ENCODE measurements at places on chromosomes 1 and 21.
A peak's percentile ranks its signal among the peaks of the same experiment; 100 is the strongest.

GRCh38 chr1:118304722-118305359, 119.8 kb upstream of the SPAG17 start:
- no peak for DNase-seq

- no peak for DNase-seq
These were observed 33.9 kb downstream of the EIF2D start for GRCh38 chr1:206578068-206578977.

GRCh38 chr1:18662286-18662639, 31.6 kb downstream of the PAX7 start:
- DNase-seq, result no peak

DNA sequence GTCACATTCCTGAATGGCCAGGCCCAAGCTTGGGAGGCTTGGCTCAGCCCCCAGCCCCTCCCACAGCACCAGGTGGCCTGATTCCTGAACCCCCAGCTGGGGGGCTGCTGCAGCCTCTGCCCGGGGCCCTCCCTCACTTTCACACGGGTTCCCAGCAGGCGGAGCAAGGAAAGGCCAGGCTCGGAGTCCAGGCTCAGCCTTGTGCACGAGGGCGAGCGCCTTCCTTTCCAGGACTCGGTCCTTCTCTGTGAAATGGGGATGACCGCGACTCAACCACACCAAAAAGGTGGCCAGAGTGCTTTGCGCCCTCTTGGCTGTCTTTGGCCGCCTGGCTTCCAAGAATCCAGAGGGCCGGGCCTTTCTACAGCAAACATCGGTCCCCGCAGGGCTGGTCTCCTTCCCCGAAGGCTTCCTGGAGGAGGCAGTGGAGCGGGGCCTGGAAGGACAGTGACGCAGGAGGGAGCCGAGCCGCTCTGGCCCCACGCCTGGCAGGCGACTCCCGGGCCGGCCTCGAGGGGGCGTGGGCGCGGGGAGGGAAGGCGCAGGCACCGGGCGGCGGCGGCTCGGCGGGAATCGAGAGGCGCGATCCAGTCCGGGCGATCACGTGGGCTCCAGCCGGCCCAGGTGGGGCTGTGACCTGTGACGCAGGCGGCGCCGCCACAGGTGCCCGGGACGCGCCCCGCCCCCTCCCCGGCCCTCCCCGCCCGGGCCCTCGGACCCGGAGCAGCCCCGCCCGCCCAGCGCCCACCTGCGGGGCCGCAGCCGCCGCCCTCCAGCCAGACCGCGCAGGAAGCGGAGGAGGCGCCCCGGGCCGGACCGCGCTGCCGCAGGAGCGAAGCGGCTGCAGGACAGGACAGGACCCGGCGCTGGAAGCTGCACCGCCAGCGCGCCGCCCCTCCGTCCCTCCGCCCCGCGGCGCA, at the start of gene ARHGEF16:
TSS of gene ARHGEF16 (plus strand) at position 775 of the 920 bp plus-strand sequence. CDS start 8,420 bp downstream, outside the sequence.
- DNase-seq, result peak; percentile 77

DNA sequence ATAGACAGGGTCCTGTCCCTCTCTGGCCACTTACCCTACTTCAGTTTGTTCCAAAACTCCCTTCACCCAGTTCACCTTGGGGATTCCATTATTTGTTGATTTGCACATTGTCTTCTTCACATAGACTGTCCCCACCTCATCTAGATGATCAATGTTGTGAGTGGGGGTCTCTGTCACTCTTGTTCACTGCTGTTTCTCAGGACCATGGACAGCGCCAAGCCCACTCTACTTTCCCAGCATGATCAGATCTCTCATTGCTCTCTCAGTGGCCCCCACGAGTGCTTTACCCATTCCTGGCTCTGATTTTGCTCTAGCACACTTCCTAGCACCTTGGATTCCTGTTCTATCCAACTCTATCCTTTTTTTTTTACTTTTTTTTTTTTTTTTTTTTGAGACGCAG, 45.4 kb upstream of the IGSF21 start:
- no peak for DNase-seq

GRCh38 chr21:42531771-42532170, 18.1 kb downstream of the SLC37A1 start:
- DNase-seq, result no peak

DNA sequence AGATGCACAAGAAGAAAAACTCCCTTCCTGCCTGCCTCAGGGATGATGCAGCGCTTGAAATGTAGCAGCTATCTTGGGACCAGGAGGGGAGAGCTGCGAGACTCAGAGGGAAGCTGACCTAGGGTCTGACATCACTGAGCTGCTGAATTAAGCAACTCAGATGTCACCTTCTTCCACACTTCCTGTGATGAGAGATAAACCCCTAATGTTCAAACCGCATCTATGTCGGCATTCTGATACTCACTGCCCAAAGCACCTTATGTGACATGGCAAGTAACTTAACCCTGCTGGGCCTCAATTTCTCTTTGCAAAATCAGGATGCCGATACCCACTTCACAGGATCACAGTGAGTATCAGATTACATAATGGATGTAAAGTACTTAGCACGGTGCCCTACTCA, 9.1 kb upstream of the AK2 start:
- no peak for DNase-seq

DNA sequence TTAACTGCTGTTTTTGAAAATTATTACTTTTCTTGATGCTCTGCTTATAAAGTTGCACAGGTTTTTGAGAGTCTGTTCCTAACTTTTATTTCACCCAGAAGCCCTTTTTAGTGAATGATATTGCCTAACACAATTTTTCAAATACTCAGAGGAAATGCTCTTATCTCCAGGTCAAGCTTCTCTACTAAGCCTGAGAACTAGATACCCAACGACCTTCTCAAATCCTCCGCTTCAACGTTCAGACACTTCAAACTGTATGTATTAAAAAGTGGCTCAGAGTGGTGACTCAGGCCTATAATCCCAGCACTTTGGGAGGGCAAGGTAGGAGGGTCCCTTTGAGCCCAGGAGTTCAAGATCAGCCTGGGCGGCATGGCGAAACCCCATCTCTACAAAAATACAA, 88.5 kb downstream of the ASH1L start:
- no peak for DNase-seq

DNA sequence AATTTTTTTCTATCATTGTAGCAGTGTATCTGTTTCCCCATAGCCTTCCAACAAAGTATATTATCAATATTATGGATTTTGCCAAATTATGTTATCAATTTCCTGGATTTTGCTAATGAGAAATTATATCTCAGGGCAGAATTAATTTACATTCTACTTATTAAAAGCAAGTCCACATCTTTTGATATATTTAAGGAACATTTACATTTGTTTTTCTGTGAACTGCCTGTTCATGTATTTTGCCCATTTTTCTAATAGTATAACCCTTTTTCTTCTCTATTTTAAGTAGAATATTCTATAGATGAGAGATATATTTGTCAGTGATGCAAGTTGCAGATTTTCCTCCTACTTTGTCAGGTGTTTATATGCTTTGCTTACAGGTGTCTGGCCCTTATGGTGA, 24.4 kb downstream of the C1orf87 start:
- DNase-seq, result no peak

DNA sequence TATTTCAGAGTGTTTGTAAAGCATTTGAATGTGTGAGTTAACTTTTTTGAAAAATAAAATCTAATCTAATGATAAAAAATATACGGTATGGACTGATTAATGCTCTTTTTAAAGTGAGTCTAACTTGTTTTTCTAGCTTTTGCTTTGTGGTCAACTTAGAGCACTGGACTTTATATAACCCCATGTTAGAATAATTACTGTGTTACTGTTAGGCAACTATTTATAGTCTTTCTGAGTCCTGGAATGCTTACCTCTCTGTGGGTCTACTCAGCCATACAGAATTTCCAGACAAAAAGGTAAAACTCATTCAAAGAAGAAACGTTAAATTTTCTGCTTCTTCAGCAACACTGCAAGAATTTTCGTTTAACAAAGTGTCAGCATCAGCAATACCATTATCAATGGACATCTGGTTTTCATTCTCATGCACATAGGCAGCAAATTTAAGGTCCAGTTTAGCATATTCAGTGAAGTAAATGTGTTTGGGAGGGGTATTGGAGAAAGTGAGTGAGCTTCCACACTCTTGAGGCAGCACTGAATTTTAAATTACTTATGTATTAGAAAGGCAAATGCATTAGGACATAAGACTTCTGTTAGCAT, 664.7 kb upstream of the NEGR1 start:
- DNase-seq, result no peak

GRCh38 chr1:9294405-9294773, 1.7 kb downstream of the SPSB1 start:
- peak; percentile 50 for DNase-seq

DNA sequence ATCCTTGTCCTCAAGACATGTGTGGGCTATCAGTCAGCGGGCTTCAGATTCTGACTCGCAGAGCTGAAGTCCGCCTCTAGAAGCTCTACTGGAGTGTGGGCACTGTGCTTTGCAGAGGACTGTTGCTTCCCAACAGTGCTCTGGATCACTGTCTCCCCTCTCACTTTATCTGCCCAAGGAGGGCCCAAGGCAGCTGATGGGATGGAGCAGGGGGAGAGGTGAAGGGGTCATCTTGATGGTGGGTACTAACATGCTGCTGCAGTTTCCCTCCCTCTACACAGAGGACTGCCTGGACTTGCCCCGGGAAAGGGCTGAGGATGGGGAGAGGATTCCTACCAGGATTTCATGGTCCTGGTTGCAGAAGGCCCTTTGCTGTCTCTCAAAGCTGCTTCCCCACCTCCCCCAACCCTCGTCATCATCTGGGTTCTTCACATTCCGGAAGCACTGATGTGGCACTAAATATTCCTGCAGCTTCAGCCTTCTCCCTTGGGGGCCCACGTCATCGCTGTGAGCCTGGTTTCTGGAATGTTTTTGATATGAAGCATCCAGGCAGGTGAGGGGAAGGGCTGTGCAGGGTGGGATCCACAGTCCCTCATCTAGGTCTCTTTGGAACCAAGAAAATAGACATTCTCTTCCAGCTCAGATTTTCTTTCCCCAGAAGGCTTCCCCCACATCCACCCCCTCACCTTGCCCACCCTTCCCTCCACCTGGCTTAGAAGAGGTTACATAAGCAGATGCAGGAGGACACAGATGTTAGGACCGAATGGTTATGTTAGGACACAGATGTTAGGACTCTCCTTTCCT, 23.2 kb downstream of the NUAK2 start:
- peak; percentile 93 for DNase-seq

GRCh38 chr1:162391790-162392563, 10.4 kb downstream of the C1orf226 start:
- peak; percentile 47 for DNase-seq

GRCh38 chr1:71521655-71522264, 440.9 kb upstream of the ZRANB2 start:
- DNase-seq, result peak; percentile 15

DNA sequence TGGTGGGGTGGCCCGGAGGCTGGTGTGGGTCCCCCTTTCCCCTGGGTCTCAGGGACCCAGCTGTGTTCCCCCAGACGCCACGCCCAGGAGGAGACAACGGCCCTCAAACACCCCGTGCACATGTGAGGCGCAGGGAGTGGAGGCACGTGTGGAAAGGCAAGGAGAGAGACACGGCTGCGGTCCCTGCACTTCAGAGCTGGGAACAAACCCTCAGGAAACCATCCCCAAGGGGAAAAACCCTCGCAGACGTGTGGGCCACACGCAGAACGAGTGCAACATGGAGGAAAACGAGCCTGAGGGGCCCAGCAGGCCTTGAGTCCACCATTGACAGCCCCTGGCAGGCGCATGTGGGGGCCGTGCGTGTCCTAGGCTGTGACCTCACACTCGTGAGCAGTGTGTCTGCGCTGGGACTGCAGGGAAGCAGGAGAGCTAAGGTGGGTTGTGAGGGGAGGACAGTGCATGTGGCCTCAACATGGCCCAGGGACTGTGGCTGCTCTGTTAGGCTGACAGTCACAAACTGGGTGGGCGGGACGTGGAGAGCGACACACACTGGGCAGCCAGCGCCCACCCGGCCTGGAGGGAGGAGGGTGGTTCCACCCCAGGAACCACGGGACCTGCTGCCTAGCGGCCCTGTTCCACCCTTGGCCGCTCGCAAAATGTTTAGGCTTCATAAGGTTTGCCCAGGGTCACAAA, 20.0 kb downstream of the ITGB2 start:
- no peak for DNase-seq

GRCh38 chr21:37338671-37339551, 27.7 kb upstream of the DYRK1A start:
- peak; percentile 85 for DNase-seq

DNA sequence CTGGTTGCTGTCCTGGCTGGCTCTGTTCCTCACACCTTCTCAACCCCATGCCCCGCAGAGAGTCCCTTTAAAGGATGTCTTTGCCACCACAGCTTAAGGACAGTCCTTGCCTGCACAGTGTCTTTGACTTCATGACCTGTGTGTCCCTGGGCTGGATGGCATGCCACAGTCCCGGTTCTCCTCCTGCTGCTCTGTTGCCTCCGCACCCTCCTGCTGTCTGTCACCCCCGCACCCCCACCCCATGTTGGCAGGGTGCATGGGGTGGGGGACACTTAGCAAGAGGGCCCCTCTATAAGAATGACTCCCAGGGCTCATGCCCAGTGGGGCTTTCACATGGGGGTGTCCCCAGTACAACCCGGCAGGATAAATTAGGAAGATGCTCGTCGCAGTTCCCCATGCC, 41.6 kb upstream of the PADI1 start:
- no peak for DNase-seq

DNA sequence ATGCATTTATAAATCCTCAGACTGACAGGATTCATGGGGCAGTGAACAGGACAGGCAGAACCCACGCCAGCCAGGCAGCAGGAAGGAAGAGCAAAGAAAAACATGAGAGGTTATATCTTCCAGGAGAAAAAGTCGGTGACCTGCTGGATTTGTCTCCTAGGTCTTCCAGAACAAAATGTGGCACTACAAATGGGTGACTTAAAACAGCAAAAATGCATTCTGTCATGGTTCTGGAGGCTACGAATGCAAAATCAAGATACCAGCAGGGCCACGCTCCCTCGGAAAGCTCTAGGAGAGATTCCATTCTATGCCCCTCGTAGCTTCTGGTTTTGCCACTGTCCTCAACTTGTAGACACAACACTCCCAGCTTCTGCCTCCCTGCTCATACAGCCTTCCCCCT, 63.4 kb downstream of the PSMG1 start:
- DNase-seq, result no peak

- DNase-seq, result no peak
These were observed 41.8 kb downstream of the LYPLAL1 start for GRCh38 chr1:219215477-219215876.

- DNase-seq, result no peak
These were observed 549.3 kb downstream of the NCAM2 start for GRCh38 chr21:21547368-21547953.

DNA sequence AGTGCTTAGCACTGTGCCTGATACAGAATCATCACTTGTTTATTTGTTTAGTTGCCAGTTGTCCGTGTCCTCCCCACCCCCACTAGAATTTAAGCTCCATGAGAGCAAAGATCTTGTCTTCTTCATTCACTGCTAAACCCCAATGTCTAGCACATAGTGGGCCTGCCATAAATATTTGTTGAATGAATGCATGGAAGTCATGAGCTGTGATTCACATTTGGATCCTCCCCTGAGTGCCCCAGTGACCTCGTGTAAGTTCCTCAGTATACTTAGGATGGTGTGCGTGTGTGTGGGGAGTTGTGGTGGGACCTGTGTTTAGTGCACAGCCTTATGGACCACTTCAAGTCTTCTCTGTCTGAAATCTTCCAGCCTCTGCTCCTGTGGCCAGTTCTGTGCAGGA, 23.1 kb downstream of the IER5 start:
- DNase-seq, result no peak

GRCh38 chr21:15826147-15826780, 96.5 kb downstream of the USP25 start:
- no peak for DNase-seq

GRCh38 chr1:31712630-31713029, 8.8 kb upstream of the COL16A1 start:
- DNase-seq, result peak; percentile 86

GRCh38 chr1:31572323-31573104, 3.8 kb upstream of the TINAGL1 start:
- no peak for DNase-seq
